ENCODE measurements at places on chromosomes 12 and 14.

GRCh38 chr14:26128931-26129671, 468.7 kb downstream of the NOVA1 start:
- DNase-seq = no peak

- no peak for DNase-seq
Measured at GRCh38 chr14:62957562-62957961, 87.7 kb downstream of the KCNH5 start.

DNA sequence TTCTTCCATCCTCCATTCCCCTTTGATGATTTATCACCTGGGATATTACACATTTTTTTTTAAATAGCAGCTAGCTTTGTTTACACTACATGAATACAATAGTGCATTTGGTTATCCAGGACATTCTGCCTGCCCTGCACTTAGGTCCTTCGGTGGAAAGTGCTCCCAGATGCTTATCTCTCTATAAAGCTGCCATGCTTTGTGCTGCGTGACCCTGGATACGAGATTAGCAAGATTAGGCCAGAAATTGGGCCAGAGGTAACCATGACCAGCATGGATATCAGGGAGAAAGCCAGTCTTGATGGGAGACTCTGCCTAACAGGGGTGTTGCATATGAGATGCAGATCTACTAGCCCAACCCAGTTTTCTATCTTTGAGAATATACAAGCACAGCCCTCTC, 12.1 kb upstream of the KRT83 start:
- DNase-seq = no peak

GRCh38 chr12:104749545-104749944, 208.5 kb downstream of the SLC41A2 start:
- DNase-seq = no peak

DNA sequence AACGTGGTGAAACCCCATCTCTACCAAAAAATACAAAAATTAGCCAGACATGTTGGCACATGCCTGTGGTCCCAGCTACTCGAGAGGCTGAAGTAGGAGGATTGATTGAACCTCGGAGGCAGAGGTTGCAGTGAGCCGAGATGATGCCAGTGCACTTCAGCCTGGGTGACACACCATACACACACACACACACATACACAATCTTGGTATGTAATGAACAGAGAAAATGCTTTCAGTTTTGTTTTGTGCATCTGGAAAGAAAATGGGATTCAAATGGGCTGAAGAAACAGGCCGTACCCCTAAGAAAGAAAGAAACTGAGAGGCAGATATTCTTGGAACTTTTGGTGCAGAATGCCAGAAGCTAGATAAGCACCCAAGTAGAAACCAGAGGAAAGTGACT, 107.2 kb downstream of the PDE3A start:
- no peak for DNase-seq

DNA sequence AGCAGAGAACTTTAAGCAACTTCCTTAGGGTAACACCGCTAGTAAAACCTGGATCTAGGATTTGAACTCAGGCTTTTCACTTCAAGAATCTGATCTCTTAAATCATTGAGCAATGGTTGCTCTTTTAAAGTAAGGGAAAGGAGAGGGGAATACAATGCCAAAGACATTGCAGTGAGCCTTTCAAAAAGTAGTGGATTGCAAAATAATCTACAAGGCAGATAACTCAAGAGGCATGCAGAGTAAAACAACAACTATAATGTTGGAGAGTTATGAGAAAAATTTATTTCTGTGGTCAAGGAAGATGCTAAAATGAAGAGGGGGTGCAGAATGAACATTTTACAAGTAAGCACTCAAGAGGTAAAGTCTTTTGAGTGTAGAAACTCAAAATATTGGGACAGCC, 432.6 kb downstream of the C12orf50 start:
- no peak for DNase-seq

DNA sequence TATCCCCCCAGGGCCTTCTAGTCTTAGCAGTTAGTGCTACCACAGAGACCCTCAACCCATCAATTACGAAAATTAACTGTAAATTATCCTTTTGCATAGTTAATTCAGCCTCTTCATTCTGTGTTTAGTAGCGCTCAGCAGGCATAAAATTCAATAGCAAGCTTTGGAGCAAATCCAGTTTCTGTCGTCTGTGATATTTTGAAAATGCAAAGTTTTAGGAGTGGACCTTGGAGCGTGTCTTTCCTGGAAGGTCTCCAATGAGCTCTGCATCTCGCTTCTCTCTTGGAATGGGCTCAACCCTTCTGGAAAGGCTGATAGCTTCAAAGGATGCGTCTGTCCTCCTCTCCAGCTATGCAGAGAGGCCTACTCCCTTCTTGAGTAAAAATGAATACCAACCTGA, 222.9 kb downstream of the SLC15A4 start:
- no peak for DNase-seq

- no peak for DNase-seq
Measured at GRCh38 chr12:108442067-108442466, 73.0 kb upstream of the FICD start.

- DNase-seq = no peak
Measured at GRCh38 chr14:96905065-96905464, 107.9 kb downstream of the VRK1 start.

DNA sequence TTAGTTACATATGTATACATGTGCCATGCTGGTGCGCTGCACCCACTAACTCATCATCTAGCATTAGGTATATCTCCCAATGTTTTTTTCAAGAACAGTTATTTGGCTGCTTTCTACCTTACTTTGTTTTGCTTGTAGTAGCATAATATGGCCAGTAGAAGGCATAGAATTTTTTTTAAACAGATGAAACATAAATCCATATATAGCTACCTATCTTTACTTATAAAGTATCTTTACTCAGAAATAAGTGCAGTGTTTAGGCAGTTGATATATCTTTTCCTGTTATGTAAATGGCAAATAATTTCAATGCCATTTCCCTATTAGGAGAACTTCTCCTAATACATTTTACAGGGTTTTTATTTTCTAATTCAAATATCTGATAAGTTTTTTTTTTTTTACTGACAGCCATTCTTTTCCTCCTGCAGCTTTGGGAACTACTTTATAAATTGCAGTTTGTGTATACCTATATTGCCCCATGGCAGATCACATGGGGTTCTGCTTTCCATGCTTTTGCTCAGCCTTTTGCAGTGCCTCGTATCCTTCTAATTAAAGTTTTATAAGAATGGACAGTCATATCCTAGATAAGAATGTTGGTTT, 143.1 kb downstream of the PCNX1 start:
- peak; percentile 28 for DNase-seq
